ENCODE measurements at places on chromosomes 3 and 15.

GRCh38 chr3:154013736-154014135, 107.5 kb upstream of the ARHGEF26 start:
- DNase-seq, result no peak

DNA sequence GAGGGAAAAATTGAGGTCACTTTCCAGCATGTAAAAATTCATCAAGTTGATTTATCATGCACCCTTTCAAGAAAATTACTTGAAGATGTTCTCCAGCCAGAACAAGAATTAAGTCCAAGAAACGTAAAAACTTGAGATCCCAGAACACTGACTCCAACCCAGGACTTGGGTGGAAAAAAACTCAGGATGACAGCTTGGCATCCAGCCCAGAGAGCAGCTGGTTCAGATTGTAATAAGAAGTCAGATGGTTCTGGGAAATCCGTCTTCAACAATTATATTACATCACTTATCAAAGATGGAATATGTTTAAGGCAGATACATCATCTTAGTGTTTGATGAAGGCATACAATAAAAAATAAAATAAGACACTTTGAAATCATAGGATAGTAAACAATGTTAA, 23.0 kb upstream of the DNAJC13 start:
- DNase-seq, result peak; percentile 54

DNA sequence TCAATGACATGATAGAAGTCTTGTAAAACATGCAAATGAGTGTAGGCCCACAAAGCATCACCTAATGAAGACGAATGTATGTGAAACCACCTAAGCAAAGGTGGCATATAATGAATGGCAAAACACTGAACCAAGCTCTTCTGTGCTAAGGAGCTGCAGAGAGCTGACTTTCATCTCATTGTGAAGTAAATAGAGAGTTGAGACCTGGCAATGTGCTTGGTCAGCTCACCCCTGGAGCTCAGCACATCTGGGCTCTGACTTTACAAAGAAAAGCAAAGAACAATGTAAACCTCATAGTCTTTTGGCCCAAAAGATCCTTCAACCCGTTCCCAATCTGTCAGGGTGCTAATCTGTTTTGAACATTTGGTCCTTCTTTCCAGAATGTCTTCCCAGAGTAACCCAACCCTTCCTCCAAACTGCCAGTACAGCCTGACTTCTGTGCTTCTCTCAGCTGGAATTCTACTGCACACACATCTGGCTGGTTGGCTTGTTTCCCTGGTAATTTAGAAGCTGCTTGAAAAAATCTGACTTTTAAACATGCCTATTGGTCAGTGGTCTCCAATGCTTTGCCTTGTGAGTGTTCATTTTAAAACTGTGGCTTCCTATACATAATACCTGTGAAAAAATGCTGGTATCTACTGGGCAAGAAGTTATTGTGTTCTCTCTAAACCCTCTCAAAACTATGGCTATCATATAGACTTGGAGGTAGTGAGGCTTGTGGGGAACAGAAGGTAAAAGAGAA, 101.7 kb downstream of the CD200R1L start:
- DNase-seq, result peak; percentile 54

DNA sequence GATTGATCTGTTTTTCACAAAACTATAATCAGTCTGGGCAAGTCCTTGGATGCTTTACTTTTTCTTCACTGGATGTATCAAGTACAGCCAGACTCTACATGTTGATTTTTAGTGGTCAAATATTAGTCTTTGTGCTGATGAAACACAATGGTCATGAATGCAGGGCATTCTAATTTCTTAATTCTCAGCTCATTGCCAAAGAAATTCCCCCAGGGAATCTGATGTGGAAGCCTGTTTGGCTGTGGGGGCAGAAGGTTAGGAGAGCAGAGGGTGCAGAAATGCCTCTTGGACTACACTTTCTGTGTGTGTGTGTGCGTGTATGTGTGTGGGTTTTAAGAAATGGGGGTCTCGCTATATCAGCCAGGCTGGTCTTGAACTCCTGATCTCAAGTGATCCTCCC, 48.7 kb upstream of the HACD2 start:
- no peak for DNase-seq

- DNase-seq, result no peak
These were observed 156.0 kb upstream of the MRPL3 start for GRCh38 chr3:131658771-131659170.

DNA sequence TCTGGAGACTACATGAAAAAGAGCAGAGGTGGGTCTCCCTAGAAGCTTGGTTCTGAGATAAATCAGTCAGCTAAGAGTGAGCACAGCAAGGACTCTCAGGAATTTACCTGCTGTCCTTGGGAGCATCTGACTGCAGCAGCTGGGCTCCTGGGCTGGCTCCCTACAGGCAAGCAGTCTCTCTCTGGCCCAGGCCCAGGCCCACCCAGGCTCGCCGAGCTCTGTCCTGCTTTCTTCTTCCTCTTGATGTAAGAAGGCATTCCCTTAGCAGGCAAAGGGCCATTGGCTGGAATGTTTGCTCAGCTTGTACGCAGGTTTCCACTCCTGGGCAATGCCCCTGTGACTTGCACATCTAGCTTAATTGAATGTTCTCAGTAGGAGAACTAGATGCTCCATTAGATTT, 4.3 kb upstream of the RBP2 start:
- DNase-seq, result no peak

- no peak for DNase-seq
These were observed 13.6 kb downstream of the TMOD3 start for GRCh38 chr15:51842852-51843737.

DNA sequence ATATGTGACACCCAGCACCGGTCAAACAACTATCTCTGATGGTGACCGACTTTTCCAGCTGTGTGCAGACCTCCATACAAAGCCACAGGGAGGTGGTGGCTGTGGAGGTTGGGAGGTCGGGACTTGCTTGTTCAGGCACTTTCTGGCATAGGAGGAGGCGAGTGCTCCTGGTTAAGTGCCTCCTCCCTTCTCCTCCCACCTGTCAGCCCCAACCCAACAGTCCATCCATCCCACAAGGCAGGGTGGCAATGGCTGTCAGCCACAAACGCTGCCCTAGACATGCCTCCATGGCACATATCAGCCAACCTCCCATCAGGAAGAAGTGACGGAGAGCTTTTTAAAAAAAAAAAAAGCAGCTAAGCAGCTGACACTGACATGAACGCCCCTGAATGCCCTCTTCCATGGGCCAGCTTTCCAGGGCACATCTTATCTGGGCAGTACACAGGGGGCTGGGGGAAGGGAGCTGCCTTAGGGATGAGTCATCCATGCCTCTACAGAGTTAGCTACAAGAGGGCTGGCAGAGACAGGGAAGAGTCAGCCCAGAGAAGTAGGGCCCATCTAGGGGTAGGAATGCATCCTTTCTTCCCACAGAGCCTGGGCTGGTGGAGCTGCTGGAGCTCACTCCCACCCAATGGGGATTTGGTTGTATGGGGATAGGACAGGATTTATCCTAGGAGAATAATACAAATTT, 41.2 kb downstream of the CCDC12 start:
- no peak for DNase-seq

DNA sequence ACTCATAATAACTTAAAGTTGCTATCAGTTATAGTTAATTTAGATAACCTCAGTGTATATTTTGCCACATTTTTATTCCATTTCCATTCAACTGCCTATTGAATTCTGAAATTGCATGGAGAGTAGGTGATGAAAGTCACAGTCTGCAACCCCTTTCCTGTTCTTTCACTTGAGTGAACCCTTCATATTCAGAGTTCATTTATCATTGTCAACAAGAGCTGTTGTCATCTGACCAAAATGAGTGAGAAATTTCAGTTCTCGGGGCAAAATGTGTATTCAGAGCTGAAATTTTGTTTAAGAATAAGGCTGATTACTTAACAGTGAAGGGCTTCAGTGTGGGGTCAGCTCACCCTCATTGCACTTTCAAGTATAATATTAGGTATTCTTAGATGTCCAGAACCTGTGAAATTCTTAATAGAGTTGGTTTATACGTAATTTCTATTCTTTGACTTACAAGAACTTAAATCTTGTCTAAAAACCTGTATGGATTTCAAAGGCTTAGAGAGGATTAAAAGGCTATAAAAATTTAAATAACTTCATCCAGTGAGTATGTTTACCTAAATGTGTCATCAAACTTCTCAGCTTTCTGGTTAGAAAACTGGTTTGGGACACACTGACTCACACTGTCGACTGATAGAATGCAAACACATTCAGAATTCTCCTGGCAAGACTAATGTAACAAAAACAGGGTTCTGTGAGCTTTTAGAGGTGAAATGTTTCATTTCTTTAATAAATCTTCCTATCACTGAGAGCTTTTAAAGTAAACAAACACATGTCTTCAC, 92.2 kb downstream of the CMSS1 start:
- no peak for DNase-seq

DNA sequence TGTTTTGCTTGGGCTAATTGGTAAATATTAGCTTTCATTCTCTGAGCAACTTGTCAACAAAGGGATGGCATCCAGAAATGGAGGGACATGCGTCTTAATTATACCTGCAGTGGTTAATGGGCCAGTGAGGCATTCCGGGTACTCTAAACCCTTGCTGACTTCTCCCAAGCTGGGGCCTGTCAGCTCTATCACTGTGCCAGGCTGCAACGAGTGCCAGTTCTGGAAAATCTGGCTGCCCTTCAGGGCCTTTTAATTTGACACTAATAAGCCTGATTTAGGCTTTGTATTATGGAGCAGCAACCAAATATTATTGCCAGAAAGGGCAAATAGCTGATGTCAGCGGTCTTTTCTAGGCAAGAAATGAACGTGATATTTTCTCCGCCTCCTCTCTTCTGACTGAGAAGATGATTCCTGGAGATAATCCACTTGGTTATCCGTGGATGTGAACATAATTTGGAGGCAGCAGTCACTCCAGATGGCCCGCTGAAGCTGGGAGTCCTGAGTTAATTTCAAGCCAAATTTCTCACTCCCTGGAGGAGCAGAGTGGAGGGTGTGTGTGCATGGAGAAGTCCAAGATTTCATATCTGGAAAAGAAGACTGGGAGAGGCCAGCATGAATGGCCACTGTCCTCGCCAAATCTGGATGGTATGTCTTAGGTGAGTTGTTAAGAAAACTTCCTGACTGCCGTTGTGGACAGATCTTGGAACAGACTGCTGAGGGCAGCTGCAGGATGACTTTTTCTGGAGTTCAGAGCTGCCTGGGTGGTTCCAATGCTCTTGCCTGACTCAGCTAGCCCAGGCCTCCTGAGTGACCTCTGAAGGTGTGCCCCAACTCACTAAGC, 44.4 kb upstream of the PSMD6 start:
- DNase-seq, result no peak

GRCh38 chr15:70525551-70525950, 237.8 kb downstream of the UACA start:
- no peak for DNase-seq

DNA sequence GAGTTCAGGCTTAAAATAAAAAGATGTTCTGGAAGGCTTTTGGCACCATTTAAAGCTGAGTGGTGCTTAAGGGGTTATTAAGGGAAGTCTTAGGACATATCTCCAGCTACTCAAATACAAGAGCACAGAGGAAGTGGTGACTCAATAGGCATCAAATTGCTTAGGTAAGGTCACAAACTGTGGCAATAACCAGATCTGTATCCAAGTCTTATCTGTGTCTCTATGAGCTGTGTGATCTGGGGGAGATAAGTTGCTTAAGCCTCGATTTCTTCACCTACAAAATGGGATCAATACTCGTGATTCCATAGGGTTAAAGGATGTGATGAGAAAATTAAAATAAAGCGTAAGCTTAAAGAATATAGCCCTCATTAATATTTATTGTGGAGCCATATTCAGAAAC, 7.6 kb downstream of the HDC start:
- DNase-seq, result no peak

DNA sequence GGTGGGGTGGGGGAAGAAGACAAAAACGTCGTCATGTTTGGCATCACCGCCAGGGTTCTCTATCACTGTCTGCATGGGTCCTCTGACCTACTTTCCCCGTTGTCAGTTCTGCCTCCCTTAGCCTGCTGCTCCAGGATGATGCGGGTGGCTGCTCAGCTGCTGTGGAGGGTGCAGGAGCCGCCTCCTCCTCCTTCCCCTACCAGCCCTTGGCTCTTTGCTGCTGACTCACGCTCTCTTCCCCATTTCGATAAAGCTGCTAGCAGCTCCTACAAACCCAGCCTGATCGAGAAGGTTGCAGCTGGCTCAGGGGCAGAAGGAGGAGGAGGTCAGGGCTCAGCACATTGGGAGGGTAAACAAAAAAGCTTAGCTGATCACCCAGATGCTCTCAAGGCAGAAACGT, 49.5 kb upstream of the SEC13 start:
- no peak for DNase-seq

DNA sequence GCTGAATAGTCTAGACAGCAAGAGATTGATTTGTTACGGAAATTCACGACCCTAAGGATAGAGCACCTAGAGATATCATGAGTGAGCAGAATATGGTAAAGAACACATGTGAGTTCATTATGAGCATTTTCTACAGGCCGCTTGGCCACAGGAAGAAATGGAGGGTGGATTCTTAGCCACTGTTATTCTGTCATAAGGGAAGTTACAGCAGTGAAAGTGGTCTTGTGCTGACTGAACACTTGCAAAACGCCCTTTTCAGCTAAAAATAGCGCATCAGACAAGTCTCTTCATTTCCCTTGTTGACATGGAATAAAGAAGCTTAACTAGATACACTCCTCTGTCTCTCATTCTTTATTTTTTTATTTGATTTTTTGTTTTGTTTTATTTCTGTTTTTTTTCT, 19.8 kb downstream of the DGKG start:
- no peak for DNase-seq

DNA sequence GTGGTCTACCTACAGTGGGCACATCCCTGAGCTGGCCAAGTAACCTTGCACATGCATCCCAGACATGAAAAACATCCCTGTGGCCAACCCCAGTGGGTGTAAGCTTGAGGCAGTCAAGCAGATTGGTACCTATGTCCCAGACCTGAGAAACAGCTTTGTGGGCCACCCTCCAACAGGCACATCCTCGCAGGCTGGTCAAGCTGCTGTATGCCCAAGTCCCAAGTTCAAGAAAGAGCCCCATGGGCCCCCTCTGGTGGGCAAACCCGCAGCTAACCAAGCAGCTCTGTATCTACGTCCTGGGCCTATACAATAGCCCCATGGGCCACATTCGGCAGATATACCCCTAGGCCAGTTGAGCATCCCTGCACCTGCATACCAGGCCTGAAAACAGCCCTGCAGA, 186.3 kb upstream of the GPR149 start:
- no peak for DNase-seq

- DNase-seq, result no peak
These were observed 31.2 kb upstream of the FXR1 start for GRCh38 chr3:180881065-180881801.

DNA sequence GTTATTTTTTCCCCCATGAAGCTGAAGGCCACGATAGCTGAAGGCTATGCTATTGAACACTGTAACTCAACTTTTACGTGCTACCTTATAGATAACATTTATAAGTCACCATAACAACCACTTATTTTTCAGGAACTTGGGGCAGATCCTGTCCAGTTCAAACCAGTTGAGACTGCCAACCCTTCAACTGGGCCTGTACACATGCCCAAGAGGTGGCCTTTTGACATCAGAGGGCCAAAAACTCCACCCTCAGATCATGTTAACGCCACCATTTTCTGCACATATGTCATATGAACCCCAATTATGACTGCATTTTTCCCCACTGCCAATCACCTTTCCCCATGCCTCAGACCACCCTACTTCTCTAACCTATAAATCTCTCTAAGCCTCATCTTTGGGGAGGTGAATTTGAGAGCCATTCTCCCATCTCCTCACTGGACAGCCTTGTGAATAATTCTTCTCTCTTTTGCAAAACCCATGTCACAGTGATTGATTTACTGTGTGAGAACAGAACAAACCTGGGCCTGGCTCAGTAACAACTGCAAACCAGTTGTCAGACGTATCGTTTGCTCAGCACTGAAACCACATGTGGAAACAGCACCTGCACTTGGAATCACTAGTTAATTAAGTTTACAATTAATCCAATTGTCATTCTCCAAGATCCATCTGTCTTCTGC, 42.5 kb downstream of the ZNF445 start:
- no peak for DNase-seq
